ENCODE measurements at places on chromosomes 5 and 9.

GRCh38 chr5:56918054-56918453, 8.7 kb downstream of the SETD9 start:
- no peak for DNase-seq

- DNase-seq: no peak
These were observed 943 bp downstream of the GALNT12 start for GRCh38 chr9:98808411-98808815.

- DNase-seq: no peak
These were observed 25.5 kb downstream of the ABHD17B start for GRCh38 chr9:71885467-71885866.

DNA sequence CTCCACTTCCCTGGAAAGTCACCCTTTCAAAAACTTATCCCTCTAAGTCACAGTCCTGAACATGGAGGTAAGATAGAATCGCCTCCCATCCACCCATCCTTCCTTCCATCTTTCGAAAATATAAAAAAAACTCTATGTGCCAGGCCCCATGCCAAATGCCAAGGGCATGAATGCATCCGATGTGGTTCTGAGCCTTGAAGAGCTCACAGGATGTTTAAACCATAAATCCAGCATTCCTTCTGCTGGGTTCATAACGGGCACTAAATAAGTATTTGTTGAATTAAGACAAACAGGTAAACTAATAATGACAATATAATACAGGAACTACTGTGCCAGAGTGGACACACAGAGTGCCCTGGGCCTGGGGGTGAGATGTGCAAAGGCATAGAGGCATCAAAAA, 147.3 kb downstream of the TTLL11 start:
- DNase-seq: no peak

- DNase-seq: no peak
These were observed 422.2 kb downstream of the CTNND2 start for GRCh38 chr5:11482011-11482410.

- no peak for DNase-seq
These were observed 111.1 kb downstream of the DOCK2 start for GRCh38 chr5:169748174-169748573.

DNA sequence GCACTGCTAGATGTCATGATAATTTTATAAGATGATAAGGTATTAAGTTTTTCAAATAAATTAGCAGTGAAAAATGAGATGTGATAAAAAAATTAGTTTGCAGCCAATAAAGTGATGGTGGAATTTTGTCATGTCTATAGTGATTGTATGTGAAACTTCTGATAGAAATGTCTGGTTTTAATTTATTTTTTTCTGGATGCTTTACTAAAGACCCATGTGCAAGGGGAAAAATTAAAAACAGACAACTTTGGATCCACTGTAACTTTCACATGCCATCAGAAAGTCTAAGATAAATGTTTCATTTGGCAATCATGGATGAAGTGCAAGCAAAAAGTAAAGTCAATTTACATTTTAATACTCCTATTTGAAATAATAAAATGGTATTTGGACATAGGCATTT, 4.4 kb upstream of the NDUFS4 start:
- no peak for DNase-seq

DNA sequence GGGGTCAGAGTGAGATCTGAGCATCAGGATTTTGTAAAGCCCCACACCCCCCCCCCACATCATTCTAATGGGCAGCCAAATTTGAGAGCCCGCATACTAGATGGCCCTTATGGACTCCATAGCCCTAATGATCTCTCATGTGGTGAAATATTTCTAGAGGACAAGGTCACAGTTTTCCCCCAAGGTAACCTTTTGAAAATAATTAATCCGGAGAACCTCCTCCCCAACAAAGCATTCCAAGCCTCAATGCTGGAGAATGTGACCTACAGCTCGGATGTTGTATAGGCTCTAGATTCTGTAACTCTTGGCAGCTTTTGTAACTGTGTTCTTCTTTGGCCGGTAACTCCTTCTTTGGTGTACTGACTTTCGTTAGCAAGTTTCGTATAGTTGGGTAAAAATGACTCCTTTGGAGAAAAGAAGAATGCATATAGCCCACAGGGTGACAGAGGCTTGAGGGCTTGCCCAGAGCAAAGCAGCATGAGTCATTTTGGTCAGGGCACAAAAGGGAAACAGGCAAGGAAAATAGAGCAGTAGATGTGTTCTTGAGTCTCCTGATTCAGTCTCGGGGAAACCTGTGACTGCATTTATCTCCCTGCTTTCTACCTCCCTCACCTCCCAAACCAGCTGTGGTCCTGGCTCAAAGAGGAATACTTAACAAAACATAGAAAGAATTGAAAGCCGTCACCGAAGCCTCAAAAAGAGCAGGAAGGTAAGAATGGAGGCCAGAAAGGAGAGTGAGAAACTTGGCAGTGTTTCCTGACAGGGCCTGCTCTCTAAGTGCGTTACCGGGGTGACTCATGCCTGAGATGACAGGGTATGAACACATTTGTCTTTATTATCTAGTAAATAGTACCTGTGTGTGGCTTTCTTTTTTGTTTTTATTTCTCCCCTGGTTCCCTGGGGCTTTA, 6.6 kb upstream of the XPA start:
- DNase-seq: no peak

GRCh38 chr5:172456076-172456722, 1.9 kb upstream of the SH3PXD2B start:
- DNase-seq: no peak

DNA sequence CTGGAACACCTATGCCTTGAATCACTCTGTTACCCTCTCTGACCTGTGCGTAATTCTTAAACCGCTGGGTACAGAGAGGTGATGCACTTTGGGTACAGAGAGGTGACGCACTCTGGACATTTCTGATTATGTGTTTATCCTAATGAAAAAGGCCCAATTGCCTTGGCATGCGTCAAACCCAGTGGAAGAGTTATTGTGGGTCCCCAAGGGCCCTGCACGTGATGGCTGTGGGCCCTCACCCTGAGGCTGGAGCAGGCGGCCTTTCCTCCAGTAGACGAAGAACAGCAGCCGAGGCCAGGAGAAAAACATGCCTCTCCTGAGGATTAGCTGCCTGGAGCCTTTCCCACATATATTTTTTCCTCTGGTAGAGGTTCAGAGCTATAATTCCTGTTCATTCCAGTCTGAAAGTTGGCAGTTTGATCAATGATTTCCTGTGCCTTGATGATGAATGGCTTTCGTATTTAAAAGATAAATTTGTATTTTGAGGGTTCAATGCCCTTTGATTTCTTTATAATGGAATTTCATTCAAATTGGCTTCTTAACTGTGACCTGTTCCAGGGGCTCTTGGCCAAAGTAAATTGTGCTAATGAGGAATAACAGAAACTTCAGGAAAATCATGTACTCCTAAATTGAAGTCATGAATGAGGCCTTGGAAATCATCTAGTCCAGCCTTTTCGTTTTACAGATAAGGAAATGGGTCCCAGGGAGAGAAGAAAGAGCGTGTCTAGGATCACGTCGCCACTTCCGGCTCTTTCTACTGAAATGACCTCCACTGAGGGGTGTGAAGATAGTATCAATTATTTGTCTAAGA, 22.8 kb downstream of the ACER2 start:
- DNase-seq: peak; percentile 59

DNA sequence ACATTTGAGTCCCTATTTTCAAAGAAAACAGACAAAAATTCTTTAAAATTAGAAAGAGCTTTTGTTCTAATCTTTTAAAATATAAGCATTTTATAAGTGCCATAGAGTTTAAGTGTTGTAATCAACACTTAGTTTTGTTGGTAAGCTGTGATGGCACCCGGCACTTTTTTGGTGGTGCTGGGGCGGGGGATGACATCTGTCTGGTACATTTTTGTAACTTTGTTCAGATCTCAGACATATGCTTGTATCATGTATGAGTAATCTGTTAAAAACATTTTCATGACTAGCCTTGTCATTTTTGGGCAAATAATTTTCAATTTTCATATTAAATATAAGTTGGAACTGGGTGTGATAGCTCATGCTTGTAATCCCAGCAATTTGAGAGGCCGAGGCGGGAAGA, 51.7 kb downstream of the UBAP1 start:
- DNase-seq: no peak

GRCh38 chr5:111225926-111226325, 1.7 kb downstream of the CAMK4 start:
- no peak for DNase-seq

DNA sequence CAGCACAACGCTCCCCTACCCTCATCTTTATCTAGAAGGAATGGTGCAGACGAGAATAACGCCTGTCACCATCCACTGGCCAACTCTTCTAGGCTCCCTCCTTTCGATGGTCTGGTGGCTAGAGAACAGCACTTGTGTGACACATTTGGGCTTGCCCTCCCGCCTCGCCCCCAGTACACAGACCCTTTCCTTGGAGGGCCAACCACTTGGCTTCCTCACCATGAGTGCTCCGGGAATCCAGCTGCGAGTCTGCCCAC, 1.4 kb downstream of the GNAQ start:
- no peak for DNase-seq

DNA sequence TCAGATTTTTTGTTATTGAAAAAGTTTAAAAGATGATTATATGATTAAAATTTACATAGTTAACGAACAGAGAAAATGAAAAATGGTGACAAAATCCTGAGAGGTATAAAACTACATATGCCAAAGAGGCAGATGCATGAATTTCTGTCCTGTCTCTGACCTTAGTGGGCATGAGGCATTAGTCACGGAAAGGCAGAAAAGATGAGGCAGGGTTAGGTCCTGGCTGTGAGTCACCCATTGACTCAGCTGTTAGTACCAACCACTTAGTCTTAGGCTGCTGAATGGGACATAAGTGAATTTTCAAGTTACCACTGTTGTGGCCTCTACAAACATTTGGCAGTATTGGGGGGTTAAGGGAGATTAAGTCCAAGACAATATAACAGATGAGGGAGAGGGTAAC, 33.1 kb downstream of the RASA1 start:
- no peak for DNase-seq

GRCh38 chr5:523441-524222, 617 bp downstream of the SLC9A3 start:
- DNase-seq: no peak

DNA sequence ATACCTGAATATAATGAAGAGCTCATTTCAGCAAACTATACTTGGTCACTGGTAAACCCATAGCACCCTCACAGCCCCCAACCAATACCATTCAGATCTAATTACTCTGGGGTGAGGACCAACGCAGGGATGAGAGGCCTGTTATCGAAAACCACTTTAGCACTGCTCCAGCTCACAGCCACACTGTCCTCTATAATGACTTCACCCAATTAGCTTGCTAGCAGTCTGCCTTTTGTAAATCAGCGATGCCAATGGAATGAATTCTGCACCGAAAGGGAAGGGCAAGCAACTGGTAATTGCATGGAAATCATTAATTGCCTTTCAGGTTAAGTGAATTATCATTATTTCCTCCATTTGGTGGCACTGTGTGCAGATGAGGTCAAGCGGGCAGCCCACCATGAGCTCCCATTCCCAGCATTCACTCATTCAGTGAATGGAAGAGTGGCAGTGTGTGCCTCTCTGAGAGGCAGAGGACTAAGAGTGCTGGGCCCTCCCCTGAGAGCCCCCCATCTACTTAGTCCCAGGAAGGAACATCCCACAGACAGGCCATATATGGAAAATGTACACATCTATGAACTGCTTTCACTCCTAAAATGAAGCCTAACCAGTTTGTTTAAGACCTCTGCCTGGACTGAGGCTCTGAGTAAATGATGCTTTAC, 262.1 kb downstream of the SPOCK1 start:
- DNase-seq: no peak

DNA sequence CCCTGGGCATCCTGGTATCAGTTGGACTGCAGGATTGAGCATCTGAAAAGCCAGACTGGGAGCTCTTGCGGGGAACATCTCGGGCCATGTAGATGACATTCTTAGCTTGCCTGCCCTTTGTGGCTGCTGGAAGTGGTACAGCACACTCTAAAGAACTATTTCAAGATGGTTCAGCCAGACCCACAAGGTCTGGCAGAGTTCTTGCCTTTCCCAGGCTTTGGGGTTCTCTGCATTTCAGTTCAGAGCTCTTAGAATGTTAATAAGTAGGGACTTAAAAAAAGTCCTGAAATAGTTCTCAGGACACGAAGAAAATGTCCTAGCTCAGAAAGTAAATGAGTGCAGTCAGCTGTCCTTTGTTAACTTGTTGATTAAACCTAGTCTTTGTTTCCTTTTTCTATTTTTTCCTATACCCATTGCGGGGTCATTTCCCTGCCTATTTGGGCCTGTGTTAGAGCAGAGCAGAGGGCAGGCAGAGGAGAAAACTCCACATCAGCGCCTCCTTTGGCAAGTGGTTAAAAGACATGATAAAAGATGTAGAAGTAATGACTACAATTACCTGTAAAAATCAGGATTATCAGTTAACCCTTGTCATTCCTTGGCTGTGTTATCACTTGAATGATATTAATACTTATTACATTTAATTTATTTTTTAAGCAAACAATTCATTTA, 291.5 kb downstream of the ZSWIM6 start:
- peak; percentile 48 for DNase-seq

Data from femur (tissue), 1 donor.